ENCODE measurements at places on chromosomes 12 and 14. TPM values are rescaled to one million over a fixed set of nuclear protein-coding genes. Genes with fewer than 3 reads are reported as not detected.

- DNase-seq = peak; percentile 64
- no peaks in the 10 kb centered on the region for H3K36me3 ChIP-seq
- peak overlapping the region; percentile 89 for H3K27ac ChIP-seq
- no peaks in the 10 kb centered on the region for H3K27me3 ChIP-seq
Measured at GRCh38 chr14:64337888-64338615, 43.9 kb upstream of the ESR2 start.

GRCh38 chr12:22069851-22070250 lies 23.8 kb downstream of the CMAS start:
- H3K36me3 ChIP-seq = peaks cover 9% of the 10 kb centered on the region
- H3K27ac ChIP-seq = no peak overlapping the region
- no peak overlapping the region for H3K4me3 ChIP-seq

DNA sequence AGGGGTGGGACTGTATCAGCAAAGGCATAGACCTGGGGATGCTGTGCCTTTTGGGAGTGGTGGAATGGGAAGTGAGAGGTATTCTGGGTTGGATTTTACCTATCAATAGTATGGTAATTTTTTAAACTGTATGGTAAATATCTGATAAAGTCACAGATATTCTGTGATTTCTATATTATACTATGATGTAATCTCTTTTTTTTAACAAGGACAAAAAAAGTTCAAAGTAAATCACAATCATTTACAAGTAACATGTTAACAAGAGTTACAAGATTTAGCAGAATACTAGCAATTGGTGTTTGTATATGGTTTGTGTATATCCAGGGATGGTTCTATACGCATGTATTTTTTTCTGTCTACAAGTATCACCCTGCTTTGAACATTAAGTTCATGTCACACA lies 56.0 kb downstream of the BMAL2 start:
- no peak for DNase-seq
- no peaks in the 10 kb centered on the region for H3K27me3 ChIP-seq
- H3K4me3 ChIP-seq = no peak overlapping the region
- H3K4me1 ChIP-seq = no peaks in the 10 kb centered on the region

DNA sequence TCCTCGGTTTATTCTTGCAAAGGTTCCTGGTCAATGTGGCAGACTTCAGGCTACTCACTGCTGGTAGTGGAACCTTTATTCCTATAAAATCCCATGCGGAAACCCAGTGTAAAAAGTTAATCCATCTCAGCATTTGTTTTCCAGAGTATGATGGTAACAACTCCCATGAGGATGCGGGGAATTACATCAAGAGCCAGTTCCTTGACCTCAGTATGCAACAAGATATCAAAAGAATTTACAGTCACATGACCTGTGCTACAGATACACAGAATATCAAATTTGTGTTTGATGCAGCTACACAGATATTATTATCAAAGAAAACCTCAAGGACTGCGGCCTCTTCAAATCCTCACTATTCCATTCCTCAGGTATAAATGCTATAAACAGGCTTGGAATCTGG lies 19.3 kb downstream of the CPM start:
- no peaks in the 10 kb centered on the region for H3K27me3 ChIP-seq
- H3K4me3 ChIP-seq = no peak overlapping the region
- H3K36me3 ChIP-seq = no peaks in the 10 kb centered on the region
- no peaks in the 10 kb centered on the region for H3K4me1 ChIP-seq
- no peak for DNase-seq
- H3K27ac ChIP-seq = no peak overlapping the region

- no peaks in the 10 kb centered on the region for H3K27me3 ChIP-seq
- DNase-seq = no peak
- peaks cover 71% of the 10 kb centered on the region for H3K36me3 ChIP-seq
Measured at GRCh38 chr12:53467082-53467481, 15.2 kb downstream of the PCBP2 start.

- peaks cover 53% of the 10 kb centered on the region for H3K36me3 ChIP-seq
- no peak overlapping the region for H3K4me3 ChIP-seq
- H3K27ac ChIP-seq = no peak overlapping the region
- no peaks in the 10 kb centered on the region for H3K4me1 ChIP-seq
- H3K27me3 ChIP-seq = no peaks in the 10 kb centered on the region
Measured at GRCh38 chr12:107702106-107702505, 16.5 kb downstream of the PWP1 start.

DNA sequence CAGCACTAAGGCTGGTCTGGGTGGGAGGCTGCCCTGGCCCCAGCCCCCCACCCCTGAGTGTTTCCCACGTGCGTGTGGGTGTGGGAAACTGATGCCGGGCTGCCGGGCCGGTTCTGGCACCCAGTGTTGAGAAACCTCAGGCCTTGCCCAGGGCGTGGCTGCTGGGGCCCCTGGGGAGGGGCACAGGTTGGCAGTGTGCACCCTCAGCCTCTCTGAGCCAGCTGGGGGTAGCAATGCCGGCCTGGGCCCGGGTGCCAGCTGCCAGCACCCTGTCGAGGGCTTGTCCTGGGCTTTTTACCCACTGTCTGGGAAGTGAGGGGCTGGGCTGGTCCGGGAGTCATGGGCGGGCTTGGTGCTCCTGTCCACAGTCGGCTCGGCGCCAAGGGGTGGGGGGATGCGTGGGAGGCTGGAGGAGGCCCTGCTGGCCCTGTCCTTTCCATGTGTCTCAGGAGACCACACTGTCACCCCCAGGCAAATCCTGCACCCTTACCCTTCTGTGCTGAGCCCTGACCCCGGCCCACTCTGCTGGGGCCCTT lies 15.7 kb downstream of the ASPG start:
- no peak for DNase-seq
- no peaks in the 10 kb centered on the region for H3K4me1 ChIP-seq
- no peak overlapping the region for H3K27ac ChIP-seq
- no peak overlapping the region for H3K4me3 ChIP-seq

DNA sequence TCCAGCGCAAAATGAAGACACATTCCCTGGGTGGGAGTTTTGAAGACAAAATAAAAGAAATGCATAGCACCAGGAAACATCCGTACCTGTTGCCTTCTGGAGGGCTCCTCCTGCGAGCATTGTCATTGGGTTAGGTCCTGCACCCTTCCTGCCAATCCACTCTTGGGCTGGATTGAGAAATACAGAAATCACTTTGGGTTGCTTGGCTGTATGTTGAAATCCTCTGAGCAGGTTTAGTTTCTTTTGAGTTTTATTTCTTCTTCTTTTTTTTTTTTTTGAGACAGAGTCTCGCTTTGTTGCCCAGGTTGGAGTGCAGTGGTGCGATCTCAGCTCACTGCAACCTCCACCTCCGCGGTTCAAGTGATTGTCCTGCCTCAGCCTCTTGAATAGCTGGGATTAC lies 67.6 kb downstream of the ARF6 start:
- no peak for DNase-seq
- no peak overlapping the region for H3K4me3 ChIP-seq
- H3K27me3 ChIP-seq = no peaks in the 10 kb centered on the region
- H3K36me3 ChIP-seq = no peaks in the 10 kb centered on the region
- H3K27ac ChIP-seq = no peak overlapping the region

- H3K27me3 ChIP-seq = no peaks in the 10 kb centered on the region
- H3K4me1 ChIP-seq = peaks cover 28% of the 10 kb centered on the region
- H3K27ac ChIP-seq = peak overlapping the region; percentile 94
- no peak for DNase-seq
- peak overlapping the region; percentile 70 for H3K4me3 ChIP-seq
Measured at GRCh38 chr12:71664411-71665089, 449 bp downstream of the THAP2 start.

DNA sequence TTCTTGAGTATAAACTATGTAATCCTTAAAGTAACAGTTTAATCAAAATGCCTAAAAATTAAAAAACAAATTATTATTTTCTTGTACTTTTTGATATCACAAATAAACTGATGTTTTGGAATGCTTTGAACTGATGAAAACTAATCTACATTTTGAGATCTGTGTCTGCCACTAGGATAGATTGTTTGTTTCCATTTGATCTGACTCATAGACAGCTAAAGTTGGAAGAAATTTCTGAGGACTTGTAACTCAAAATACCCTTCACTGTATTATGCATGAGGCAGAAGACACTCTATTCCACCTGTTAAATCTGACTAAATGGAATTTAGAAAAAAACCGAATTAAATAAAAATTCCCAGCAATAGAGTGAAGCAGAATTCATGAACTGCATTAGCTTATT lies 1400.0 kb upstream of the FLRT2 start:
- DNase-seq = no peak
- H3K27me3 ChIP-seq = no peaks in the 10 kb centered on the region
- H3K36me3 ChIP-seq = no peaks in the 10 kb centered on the region
- peaks cover 10% of the 10 kb centered on the region for H3K4me1 ChIP-seq
- no peak overlapping the region for H3K4me3 ChIP-seq
- no peak overlapping the region for H3K27ac ChIP-seq

DNA sequence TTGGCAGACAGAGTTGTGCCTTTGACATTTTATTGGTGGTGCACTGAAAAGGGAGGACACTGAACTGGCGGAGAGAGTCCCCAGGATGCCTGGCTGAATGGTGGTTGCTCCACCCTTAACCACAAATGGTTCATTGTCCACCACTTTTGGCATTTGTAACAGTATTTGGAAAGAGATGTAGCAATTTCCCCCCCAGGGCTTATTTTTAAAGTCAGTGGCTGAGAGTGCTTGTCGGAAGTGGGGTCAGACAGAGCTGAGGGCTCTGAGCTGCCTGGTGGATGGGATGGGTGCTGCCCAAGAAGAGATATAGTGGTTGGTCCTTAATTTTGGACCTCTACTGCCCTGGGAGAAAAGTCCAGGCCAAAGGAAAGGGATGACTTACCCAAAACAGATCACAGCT lies 31.5 kb upstream of the FGF6 start:
- H3K27me3 ChIP-seq = no peaks in the 10 kb centered on the region
- DNase-seq = no peak
- no peak overlapping the region for H3K27ac ChIP-seq
- no peaks in the 10 kb centered on the region for H3K4me1 ChIP-seq

- H3K36me3 ChIP-seq = no peaks in the 10 kb centered on the region
- H3K4me3 ChIP-seq = no peak overlapping the region
- no peak for DNase-seq
- no peak overlapping the region for H3K27ac ChIP-seq
- no peaks in the 10 kb centered on the region for H3K27me3 ChIP-seq
- peaks cover 6% of the 10 kb centered on the region for H3K4me1 ChIP-seq
Measured at GRCh38 chr14:50961605-50962221, 17.4 kb upstream of the PYGL start.

- no peaks in the 10 kb centered on the region for H3K4me1 ChIP-seq
- no peak overlapping the region for H3K27ac ChIP-seq
- no peaks in the 10 kb centered on the region for H3K27me3 ChIP-seq
- DNase-seq = no peak
- H3K4me3 ChIP-seq = no peak overlapping the region
Measured at GRCh38 chr12:64053117-64053516, 169.0 kb downstream of the KICS2 start.

DNA sequence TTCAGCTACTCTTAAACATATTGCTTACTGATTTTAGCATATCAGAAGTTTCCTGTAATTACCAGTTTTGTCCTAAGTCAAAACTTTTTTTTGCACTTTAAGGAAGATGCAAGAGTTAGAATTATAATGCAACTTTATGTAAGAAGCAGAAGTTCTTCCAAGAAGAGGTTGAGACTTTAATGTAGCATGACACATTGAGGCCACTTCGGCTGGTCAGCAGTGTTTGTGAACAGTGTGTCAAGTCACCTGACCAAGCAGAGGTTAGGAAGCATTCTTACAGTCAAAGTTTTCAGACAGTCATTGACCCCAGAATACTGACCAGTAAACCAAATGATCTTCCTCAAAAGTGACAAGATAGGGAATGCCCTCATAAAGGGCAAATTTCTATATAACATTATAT lies 15.2 kb downstream of the FGFR1OP2 start:
- H3K4me1 ChIP-seq = no peaks in the 10 kb centered on the region
- H3K4me3 ChIP-seq = no peak overlapping the region
- H3K27ac ChIP-seq = no peak overlapping the region

DNA sequence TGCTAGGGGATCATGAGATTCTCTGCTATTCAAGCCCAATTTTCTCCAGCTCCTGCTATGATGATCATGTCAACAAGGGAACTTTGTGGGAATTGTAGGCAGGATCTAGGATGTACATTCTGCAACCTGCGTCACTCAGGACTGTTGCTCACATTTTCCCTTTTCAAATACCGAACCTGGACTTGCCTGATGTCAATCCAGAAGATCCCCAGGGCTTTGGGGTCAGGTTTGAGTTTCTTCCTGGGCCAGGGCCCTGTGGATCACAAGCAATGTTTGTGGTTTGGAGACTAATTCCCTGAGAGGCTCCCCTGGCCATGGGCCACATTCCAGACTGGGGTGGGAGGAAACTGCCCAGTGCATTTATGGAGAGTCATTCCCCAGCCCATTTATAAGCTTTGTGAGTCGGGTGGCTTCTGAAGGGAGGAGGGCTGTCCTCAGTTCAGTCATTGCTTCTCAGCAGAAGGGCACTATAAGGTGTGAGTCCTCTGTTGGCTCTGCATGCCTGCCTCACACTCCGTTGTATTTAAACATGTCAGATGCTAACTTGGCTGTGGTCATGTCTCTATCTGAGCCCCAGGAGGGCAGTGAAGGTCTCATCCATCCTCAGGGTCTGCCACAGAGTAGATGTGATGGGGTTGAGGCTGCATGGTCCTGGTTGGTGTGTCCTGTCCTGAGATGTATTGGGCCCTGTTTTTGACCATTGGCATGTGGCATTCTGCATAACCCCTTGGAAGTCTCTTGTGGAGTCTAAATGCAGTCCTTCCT lies 6.5 kb downstream of the KRT86 start:
- DNase-seq = peak; percentile 34
- H3K27ac ChIP-seq = peak overlapping the region; percentile 56
- no peaks in the 10 kb centered on the region for H3K36me3 ChIP-seq
- H3K4me1 ChIP-seq = no peaks in the 10 kb centered on the region

DNA sequence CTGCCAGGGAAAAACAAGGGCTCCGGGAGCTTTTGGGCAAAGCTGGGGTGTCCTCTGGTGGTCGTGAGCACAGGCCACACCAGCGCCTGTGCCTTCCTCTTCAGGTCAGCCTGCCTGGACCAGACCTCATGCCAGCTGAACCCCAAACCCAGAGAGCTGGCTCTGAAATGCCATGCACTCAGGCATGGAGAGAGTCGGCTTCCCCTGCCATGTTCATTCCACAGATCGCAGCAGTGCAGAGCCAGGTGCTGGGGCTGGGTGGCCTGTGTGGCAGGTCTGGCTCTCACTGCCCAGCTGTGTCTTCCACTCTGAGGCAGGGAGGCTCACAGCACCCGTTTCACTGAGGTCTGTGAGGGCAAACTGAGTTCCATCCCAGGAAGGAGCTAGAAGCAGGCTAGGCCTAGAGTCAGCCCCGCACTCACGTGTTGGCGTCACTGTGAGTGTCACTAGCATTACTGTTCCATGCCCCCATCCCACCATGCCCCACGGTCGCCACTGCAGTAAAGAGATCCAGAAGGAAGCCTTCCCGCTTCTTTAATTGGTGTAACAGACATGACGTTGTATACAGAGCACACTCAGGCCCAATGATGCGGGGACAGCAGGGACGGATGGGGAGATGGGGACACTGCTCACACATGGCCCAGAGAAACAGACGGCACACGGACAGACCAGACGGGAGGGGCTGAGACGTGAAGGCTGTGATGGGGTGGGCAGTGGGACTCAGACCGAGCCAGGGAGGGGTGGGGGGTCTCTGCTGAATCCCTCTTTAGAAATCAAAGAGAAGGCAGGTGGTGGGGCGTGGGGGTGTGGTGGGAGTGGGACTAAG lies 2.7 kb downstream of the ARL6IP4 start:
- H3K27ac ChIP-seq = no peak overlapping the region
- H3K27me3 ChIP-seq = no peaks in the 10 kb centered on the region
- no peak overlapping the region for H3K4me3 ChIP-seq
- H3K4me1 ChIP-seq = peaks cover 9% of the 10 kb centered on the region

Gene BCL7A
- 9.4 TPM for total RNA-seq

Gene CLBA1
- 6.0 TPM for total RNA-seq

Gene NEUROD4
- not detected for total RNA-seq

Gene DDHD1
- 6.9 TPM for total RNA-seq

Measured in pancreas (tissue), 10 donors.